NCI-H2107 (cell line): ENCODE measurements at places on chromosomes 5 and 9.

DNA sequence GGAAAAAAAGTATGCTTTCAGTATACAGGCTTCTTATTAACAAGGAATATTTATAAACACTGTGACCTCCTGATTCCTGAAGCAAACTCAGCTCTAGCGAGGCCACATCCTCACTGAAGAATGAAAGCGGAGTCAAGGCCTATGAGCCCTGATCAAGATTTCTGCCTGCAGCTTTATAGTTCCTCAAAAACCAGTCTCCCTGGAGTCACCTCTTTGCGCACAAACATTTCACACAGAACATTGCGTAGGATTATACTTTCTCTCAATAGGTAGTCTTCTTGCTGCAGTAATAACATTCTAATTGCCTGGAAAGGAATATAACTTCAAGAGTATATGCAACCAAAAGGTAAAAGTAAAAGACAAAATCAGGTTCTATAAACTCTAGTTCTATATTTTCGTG is 62.9 kb downstream of the SLC24A2 start:
- no peak for DNase-seq

GRCh38 chr9:34693560-34693959 is 2.5 kb upstream of the CCL19 start:
- DNase-seq, result no peak

DNA sequence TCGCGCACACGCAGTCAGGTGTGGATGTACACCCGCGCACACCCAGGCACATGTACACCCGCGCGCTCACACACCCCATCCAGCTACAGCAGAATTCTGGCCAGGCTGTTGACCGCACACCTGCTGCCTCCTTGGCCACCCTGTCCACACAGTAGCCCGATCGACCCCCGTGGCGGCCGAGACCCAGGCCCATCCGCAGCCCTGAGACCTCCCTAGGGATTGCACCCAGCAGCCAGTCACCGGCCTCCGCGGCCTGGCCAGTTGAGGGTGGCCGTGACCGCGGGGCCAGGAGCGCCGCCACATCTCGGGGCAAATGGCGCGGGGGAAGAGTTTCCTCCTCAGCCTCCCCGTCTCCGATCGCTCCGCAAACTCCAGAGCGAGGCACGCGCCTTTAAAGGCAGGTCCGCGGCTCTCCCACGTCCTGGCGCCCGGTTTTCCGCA is 774 bp upstream of the ADAMTS16 start:
- no peak for DNase-seq

- DNase-seq, result no peak
Observed at GRCh38 chr9:20043035-20043434, 254.2 kb upstream of the SLC24A2 start.

DNA sequence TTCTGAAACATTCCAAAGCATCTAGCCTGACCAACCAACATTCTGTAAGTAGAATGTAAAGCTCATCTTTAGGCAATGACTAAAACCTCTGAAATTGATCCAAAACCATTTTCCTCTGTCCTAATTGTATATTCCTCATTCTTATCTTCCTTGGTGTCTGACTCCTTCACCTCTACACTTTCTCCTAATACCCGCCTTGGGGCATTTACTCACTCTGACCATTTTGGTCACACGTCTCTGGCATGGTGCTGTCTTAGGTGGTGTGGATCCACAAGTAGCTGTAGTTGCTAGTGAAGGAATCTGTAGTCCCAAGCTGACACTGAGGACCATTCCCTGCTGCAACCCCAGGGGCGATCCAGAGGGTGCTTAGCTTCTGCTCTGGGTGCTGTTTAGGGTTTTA is 40.8 kb upstream of the LMNB1 start:
- no peak for DNase-seq

DNA sequence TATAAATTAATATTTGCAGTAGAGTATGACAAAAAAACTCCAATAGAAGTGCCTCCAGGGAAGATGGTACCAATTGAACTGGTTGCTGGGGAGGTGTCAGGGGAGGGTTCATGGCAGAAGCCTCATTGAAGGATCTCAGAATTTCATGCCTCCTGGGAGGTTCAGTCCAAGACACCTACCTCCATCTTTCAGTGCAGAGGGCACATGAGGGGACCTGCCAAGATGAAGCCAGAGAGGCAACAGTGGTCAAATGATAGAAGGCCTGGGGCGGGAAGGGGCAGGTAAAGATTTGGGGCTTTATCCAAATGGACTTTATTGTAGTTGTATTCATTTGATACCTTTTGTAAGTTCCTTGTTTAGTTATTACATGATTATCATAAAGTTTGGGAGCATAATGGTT is 25.9 kb upstream of the KCNIP1 start:
- no peak for DNase-seq

DNA sequence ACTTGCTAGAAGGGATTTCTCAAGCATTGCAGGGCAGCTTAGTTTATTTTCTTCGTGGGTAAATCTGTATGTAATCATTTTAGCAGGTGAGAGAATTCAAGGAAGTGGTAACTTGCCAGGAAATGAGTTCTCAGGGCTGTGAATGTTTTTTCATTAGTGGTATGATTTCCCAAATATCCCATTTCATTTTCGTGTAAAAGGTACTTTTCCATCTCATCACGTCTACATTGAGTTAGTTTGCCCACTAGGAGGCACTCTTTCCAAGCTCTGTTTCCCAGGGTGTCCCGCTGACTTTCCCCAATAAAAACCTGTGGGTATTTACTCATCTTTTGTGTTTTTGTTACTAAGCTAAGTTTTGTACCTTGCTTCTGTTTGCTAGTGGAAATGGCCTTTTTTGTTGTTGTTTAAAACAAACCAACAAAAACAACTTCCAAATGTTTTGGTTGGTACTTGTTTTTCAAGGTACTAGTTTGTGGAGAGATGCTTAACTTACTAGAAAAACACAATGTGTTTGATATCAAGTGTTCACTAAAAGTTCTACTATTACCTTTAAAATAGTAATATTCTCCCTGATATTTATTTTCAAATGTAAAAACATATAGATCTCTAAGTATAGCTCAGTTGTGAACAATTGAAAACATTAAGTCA is 373.6 kb downstream of the ADGRV1 start:
- DNase-seq, result no peak

DNA sequence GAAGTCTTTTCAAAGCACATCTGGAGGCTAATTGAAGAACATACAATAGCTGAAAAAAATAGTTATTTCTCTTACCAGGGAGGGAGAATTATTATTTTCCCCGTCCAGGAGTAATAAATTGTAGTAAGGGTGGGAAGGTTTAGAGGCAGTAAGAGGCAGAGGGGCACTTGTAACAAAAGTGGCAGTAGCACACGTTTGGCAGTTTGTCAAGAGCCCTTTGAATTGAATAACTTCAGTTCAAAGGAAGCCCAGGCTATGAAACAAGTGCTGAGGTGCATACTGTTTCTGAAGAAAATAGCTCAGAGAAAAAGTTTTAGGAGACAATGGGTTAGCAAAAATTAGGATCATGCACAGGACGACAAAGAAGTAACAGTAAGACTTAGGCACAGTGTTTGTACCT is 451.3 kb downstream of the LRRC70 start:
- no peak for DNase-seq

DNA sequence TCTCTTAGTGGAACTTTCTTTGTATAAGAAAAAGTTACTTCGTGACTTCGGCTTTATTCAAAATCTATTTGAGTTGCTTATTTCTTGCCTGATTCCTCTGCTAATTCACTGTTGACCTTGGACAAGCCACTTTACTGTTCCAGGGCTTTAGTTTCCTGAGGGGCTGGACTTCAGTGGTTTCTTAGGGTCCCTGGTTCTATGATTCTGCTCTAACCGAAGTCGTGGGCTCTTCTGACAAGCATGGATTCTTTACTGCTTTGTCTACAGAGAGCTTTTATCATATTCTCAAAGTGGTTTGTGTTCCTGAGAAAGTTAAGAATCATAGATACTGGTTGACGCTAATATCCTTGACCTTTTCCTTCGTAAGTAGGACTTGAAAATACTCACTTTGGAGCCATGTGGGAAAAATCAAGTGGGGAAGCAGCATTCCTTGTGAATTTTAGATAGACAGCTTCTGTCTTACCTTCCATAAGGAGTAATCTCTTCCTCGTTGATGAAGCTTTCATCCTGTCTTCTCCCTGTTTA is 21.1 kb downstream of the EXOSC2 start:
- DNase-seq, result no peak

DNA sequence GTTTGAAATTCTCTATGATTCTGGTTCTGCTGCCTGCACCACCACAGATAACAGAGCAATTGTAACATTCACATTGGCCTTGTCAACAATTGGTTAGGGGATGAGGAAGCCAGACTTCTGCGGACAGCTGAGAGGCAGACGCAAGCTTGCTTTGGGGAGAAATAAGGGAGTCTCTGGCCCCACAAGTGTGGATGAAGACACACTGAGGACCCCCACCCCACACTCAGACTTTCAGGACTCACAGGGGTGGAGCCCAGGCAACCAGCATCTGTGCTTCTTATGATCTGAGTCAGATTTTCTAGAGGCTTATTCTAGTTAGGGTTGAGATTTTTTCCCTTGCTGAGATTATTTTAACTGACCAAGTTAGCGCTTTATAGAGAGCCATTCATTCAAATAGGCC is 140.3 kb upstream of the IRX2 start:
- DNase-seq, result no peak

GRCh38 chr9:30799527-30800101 is 1584.8 kb upstream of the ACO1 start:
- DNase-seq, result no peak
